ENCODE measurements at places on chromosomes 12 and 14.

DNA sequence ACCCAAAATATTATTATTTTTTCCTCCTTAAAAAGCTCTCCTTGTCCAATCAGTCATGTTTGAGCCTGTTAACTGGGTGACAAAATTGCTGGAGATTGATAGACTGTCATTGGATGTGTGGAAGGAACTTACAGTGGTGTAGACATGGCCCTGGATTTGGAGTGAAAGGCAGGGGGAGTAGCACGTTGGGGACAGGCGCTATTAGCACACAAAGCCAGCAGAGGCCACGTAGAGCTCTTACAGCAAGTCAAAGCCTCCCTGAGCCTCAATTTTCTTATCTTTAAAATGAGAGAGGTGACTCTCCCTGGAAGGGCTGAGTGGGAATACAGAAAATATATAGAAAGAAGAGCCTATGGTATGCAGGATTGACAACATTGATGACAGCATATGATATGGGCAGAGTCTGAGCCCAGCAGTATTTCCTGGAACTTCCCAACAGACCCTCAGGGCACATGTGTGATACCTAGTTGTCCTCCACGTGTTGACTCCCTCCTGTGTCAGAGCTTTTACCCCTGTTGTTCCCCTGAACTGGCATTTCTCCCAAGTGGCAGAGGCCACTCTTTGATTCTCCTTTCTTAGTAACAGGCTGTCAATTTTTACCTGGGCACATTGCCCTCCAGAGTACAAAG, 504.9 kb downstream of the VRK1 start:
- DNase-seq, result no peak

DNA sequence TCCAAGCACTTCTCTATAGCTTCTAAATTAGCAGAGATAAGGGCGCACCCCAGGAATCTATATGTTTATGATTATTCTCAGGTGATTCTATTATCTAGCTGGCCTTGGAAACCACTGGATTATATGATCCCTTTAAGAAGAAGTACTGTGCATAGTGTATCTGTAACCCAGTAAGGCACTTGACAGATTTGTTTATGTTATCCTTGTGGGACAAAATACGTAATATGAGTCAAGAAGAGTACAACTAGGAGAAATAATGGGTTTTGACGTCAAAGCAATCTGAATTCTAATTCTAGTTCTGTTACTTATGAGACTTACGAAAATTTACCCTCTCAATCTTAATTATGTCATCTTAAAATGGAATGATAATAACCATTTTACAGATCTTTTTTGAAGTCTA, 259.6 kb upstream of the NAV3 start:
- no peak for DNase-seq

GRCh38 chr14:71698673-71699072, 233.6 kb upstream of the RGS6 start:
- DNase-seq, result no peak

DNA sequence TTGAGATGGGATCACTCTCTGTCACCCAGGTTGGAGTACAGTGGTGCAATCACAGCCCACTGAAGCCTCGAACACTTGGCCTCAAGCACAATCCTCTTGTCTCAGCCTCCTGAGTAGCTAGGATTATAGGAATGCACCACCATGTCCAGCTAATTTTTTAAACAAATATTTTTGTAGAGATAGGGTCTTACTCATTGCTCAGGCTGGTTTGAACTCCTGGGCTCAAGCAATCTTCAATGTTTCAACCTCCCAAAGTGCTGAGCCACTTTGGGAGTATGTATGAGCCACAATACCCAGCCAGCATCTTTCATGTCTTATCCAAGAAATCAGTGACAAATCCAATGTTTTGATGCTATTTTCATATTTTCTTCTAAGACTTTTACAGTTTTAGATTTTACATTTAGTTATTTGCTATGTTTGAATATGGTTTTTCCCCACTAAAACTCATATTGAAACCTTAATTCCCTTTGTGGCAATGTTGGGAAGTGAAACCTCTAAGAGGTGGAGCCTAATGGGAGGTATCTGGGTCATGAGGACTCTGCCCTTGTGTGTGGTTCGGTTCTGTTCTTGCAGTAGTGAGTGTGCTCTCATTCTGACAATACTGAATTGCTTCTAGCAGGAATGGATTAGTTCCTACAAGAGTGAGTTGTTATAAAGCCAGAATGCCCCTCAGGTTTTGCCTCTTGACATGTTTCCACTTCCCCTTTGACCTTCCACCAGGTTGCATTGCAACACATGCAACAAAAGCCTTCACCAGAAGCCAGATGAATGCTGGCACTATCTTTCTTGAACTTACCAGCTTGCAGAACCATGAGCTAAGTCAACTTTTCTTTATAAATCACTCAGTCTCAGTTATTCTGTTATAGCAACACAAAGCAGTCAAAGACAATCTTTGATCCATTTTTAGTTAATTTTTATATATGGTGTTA, 80.8 kb upstream of the AMIGO2 start:
- no peak for DNase-seq

- DNase-seq, result no peak
Measured at GRCh38 chr14:22888662-22889061, 5.6 kb downstream of the REM2 start.

DNA sequence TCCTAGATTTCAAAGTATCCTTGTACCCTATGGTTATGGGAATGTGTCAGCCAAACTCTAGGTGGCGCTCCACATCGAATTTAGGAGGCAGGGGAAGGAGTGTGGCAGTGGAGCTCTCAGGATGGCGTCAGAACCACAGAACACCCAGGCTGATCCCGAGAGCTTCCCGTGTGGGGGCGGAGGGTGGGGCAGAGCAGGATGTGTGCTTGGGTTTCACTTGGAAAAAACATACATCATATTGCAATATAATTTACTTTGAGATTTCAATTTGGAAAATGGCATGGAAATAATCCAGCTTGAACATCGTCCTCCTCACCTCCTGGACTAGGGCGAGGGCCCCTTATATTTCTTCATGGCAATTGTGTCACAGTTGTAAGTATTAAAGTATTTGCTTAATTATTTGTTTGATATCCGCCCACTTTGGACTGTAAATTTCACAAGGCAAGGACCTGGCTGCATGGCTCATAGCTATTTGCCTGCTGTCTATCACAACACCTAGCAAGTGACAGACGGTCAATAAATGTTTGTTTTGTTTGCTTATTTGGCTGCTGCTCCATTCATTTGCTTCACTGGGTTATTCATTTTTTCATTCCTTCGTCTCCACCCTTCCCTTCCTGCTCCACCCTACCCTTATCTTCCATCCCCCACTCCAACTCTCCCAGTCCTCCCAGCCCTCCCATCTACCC, 221.5 kb upstream of the HMGA2 start:
- DNase-seq, result peak; percentile 93

DNA sequence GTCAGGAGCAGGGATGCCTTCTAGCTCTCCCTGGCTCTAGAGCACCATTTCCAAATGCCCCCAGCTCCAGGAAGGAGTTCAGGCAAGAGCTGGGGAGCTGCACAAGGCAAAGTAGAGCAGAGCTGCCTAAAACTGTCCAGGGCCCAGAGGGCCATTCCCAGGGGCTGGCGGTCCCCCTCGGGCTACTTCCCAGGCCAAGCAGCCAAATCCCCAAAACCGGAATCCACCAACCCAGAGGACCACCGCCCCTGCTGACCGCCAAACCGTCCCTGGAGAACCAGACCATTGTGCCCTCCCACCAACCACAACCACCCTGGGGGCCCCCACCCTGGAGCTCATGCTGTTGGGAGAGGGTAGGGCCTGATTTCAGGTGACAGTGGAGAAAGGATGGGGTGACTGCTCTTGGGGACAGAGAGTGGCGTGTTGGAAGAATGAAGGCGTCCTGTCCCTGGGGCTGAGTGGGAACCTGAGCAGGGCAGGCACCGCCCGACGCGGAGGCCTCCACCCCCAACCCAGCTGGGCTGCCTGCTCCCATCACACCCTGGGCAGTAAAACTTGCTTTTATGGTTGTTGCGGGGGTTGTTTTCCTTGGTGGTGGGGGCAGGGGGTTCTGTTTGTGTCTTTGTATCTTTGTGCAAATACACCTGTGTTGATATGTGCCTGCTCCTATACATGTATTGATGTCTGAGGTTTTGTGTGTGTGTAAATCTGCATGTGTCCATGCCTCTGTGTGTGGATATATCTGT, 24.0 kb upstream of the KRT78 start:
- DNase-seq, result no peak

- DNase-seq, result no peak
Measured at GRCh38 chr14:28784096-28785048, 17.8 kb downstream of the FOXG1 start.

DNA sequence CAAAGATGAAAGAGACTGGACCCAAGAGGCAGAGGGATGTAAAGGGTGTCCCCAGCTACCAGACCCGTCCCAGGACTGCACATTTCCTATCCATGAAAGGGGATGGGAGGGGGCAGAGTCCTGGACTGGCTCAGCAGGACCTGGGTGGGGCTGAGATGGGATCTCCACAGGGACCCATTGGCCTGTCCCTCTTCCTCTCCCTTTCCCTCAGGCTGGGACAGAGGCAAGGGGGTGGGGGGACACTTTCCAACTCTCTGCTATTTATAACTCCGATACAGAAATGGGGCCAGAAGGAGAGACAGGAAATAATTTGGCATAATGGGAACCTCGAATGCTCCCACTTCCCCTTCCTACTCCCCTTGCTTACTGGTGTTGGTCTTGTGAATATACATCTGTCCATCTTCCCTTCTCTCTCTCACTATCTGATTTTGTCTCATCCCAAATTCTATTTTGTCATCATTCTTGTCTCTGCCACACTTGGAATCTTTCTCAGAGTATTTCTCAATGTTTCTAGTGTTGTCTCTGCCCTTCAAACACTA, 1.1 kb upstream of the ITGA7 start:
- DNase-seq, result no peak

DNA sequence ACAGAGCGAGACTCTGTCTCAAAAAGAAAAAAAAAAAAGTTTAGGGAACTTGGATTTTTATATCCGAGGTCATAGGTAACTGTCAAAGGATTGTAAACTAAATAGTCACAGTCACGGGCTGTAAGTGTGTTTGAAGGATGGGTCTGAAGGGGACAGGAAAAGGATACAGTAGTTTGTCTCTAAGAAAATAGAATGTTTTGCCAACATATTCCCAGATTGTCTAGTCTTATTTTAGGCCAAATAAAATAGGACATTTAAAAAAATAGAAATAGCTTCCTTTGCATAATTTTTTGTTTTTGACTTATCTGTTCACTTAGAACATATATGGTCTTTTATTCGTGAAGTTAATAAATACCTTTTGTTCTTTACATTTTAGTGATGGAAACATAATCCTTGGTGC, 24.2 kb upstream of the REP15 start:
- DNase-seq, result no peak

DNA sequence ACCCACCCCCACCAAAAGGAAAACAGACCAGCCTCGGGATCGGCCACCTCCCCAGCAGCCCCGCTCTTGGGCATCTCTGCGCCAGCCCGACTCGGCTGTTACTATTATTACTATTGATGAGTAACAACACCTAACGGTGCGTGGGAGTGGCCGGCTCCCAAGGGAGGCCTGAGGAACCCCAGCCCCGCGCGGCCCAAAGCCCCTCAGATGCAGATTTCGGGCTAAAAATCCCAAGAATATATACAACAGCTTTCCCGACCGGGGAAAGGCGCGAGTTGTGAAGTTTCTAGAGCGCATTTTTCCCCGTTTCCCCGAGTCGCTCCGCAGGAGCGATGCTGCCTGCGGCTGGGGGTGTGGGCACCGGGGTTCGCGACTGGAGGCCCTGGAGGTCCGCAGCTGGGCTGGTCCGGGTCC, 565 bp downstream of the NT5DC3 start:
- peak; percentile 45 for DNase-seq

- DNase-seq, result no peak
Measured at GRCh38 chr12:5623411-5623810, 191.5 kb downstream of the NTF3 start.

- DNase-seq, result peak; percentile 97
Measured at GRCh38 chr12:47021298-47021697, 58.1 kb upstream of the PCED1B start.

DNA sequence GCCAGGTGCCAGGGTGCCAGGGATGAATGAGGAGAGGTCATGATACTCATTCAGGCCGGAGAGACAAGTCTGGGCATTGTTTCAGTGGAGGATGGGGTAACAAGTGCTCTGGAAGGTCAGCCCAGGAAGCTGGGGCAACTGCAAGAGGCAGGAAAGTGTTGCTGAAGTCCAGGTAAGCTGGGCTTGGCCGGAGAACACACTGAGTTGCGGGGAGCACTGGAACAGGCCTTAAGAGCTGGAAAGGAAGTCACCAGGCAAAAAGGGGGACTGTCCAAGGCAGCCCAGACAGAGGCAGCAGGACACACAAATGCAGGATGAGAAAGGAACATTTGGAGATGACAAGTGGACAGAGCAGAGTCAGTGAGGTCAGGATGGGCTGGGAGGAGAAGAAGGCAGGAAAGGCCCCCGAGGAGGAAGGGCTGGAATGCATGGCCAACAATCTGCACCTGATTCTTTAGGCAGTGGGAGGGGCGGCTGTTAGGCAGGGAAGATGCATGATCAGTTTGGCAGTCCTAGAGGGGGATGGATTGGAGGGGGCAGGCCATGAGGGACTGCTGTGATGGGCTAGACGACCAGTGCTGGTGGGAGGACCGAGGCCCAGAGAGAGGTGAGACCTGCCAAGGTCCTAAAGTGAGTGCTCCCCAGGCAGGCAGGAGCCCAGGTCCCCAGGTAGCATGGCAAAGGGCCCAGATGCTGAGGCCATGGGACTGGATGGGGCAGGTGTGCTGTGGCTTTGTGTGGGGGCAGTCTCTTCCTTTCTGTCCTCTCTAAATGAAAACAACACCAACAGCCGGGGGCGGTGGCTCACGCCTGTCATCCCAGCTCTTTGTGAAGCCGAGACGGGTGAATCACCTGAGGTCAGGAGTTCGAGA, 17.2 kb upstream of the HHIPL1 start:
- no peak for DNase-seq

- no peak for DNase-seq
Measured at GRCh38 chr12:98908866-98909265, 263.8 kb downstream of the APAF1 start.

GRCh38 chr14:35534208-35534872, 376 bp downstream of the INSM2 start:
- DNase-seq, result no peak

DNA sequence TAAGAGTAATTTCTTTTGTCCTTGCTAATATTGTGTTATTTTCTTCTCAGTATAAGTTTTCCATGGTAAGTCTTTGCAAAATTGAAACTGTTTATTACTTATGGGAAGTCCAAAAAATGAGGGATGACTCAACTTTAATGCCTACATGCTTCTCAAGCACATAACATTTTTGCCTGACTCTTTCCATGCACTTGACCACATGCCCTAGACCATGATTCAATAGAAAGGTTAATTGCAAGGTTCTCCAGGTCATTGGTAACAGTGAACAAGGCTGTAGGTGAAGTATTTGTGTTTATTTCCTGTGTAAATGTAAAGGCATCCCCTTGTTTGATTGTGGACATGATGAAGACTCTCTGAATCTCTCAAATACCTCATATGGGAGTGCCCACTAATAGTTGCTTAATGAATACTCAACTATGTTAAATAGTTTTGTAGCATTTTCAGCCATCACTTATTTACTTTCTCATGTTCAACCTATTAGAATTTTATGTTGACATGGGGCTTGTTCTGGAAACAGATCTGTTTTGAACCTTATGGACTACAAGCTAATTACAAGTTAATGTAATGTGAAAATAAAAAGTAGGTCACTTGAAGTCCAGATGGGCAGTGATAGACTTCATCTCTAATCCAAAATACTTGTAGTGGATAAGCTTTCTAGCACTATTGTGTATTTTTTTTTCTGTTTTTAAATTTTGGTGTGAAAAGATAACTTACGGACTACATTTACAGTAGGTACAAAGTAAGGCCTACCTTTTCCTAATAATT, 131.7 kb downstream of the TMTC2 start:
- DNase-seq, result peak; percentile 28
